Fibroblast of lung (primary cell): ENCODE measurements at places on chromosomes 6 and 20. TPM values are rescaled to one million over a fixed set of nuclear protein-coding genes. Genes with fewer than 3 reads are reported as not detected.

The ZNF831 gene
- not detected in 2 replicates for total RNA-seq

The STAU1 gene
- total RNA-seq = 36.7 and 48.1 TPM in 2 replicates

The PBOV1 gene
- not detected in 2 replicates for total RNA-seq

The RAET1L gene
- not detected in 2 replicates for total RNA-seq

The TP53TG5 gene
- under 0.01 TPM in 1 of 2 replicates, not detected in the other for total RNA-seq

The FAM135A gene
- 10.2 and 11.0 TPM in 2 replicates for total RNA-seq

The E2F1 gene
- total RNA-seq = 0.51 and 2.1 TPM in 2 replicates

The TREML2 gene
- total RNA-seq = not detected in 2 replicates

The PRSS16 gene
- not detected in 2 replicates for total RNA-seq

The NKAPL gene
- 2.8 and 3.3 TPM in 2 replicates for total RNA-seq

The SYNGAP1 gene
- total RNA-seq = 4.6 and 7.3 TPM in 2 replicates

The ARFGAP1 gene
- total RNA-seq = 35.2 and 42.9 TPM in 2 replicates

The CGAS gene
- total RNA-seq = 5.0 and 5.9 TPM in 2 replicates
